Epithelial cell of proximal tubule (primary cell): ENCODE measurements at places on chromosomes 11 and 22.

DNA sequence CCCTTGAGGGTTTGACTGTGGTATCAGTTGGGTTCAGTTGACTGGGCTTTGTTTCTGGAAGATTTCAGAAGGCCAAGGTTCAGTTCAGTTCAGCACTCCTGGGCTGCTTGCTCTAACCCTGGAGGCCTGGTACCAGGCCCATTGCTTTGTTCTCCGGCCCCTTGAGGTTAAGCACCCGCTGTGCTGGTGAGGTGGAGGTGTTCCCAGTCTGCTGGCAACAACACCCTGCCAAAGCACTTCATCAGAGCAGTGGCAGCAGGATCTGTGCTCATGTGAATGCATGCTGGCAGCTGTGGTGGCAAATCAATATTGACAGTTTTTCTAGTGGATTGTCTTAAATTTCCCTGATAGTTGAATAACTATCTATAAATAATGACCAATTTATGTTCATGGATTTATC, 3.8 kb upstream of the SCGB1D1 start:
- DNase-seq, result no peak

DNA sequence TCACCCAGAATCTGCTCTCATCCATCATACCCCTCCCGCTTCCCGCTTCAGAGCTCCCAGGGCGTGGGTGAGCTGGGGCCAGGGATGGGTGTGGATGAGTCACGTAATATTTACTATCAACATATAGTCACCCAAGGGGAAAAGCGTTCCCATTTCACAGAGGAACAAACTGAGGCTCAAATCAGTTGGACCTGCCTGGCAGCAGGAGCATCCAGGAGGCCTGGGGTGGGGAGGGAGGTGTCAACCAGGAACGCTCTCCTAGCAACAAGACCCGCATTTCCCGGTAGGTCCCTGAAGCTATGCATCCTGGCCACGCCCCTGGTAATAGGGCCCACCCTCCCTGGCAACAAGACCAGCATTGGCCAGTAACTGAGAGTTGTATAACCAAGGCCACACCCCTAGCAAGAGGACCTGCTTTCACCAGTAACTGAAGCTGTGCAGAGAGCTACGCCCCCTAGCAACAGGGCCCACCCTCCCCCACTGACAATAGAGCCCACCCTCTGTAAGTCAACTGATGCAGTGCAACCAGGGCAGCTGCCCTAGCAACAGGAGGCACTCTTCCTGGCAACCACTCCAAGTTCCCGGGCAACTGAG, 32.7 kb upstream of the TXNRD2 start:
- DNase-seq, result no peak

GRCh38 chr22:49321477-49322055, 506.1 kb downstream of the BRD1 start:
- DNase-seq, result no peak

- DNase-seq, result no peak
Observed at GRCh38 chr11:64857485-64857884, 13.0 kb upstream of the CDC42BPG start.

GRCh38 chr11:112999520-112999919, 38.3 kb downstream of the NCAM1 start:
- no peak for DNase-seq

- no peak for DNase-seq
Observed at GRCh38 chr11:12448131-12448939, 71.0 kb downstream of the PARVA start.

DNA sequence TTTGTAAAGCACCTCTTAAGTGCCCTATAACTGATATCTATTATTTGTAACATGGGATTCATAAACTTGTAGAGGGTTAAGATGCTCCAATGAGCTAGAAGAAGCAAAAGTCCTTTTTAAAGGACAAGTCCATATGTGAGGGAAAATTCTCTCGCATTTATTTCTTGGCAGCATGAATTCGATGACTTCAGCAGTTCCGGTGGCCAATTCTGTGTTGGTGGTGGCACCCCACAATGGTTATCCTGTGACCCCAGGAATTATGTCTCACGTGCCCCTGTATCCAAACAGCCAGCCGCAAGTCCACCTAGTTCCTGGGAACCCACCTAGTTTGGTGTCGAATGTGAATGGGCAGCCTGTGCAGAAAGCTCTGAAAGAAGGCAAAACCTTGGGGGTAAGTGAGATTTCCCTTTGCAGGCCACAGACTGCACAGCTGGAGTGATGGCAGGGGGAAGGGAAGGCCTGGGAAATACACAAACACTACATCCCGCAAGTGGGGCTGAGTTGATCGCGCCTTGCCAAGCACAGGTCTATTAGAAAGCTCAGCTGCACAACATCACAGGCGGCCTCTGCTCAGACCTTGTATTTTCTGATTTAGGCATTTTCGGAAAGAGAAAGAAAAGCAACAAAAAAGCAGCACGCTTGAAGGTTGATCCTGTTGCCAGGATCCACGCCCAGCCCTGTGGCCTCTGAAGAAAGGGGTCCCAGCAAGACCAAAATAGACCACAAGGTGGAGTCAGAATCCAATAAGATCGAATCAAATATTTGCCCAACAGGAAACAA, 1.5 kb downstream of the MS4A8 start:
- no peak for DNase-seq

DNA sequence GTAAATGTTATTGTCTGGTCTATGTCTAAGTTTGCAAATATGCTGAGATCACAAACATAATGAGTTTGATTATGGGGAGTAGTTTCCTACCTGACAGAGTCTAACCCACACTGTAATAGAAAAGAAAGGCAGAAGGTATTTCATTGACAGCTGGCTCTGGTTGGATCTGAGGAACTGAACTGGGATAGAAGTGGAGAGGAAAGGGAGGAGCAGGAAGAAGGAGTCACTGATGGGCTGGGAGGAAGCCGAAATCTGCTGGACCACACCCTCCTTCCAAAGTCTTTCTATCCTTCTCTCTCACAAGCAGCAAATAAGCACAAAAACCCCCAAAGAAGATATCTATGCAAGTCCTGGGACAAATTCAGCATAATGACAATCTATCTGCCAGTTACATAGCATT, 11.7 kb downstream of the BLID start:
- no peak for DNase-seq

DNA sequence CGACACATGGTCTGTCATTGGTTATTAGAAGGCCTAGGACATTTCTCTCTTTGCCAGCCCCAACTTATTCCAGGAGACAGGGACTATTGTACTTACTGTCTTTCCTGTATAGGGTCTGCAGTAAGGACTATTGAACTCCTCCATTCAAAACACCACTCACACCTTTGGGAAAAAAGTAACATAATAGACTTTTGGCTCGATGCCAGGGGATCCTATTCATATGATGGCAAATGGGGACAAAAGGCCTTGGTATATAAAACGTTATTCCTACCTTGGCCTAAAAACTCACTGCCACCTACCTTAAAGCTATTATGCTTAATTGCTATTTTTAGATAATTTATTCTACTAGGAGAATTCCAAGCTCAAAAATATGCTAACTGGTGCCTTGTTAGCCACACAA, 6.3 kb upstream of the NDUFC2 start:
- no peak for DNase-seq

DNA sequence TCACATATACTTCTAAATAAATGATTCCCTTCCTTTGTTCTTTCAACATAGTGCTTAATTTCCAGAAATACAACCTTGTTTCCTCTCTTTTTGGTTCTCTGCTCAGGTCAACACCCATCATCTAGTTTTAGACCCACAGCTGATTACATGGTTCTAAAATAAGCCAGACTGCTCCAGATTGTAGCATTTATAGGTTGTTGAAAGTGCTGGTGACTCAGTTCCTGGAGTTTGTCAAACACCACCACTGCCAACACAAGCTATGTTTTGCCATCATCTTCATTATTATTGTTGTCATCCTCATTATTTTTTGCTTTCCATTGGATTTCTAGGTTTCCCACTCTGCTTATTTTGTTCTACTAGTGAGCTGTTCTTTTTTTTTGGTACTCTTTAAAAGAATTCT, 22.3 kb upstream of the MMP20 start:
- no peak for DNase-seq

GRCh38 chr11:128933481-128934178, 9.0 kb downstream of the TP53AIP1 start:
- DNase-seq, result no peak

DNA sequence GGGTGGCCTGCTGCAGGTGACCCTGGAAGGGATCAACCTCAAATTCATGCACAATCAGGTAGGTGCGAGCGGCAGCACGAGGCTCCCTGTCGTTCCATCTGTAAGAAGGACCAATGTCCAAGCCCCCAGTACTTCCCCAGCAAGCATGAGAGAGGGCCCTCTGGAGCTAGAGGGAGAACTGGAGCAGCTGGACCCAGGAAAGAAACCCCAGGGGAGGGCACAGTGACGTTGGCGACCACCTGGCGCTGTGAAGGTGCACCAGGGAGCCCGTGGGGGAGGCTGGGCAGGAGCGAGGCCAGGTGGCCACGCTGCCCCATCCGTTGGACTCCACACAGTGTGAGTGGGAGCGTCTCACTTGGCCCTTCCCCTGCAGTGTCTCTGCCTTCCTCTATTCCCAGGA, 28.0 kb downstream of the MYBPC3 start:
- DNase-seq, result no peak

GRCh38 chr22:44254811-44255210, 57.9 kb downstream of the SHISAL1 start:
- DNase-seq, result no peak

GRCh38 chr11:2928605-2929530, at the start of gene PHLDA2:
TSS of gene PHLDA2 (minus strand) at chr11:2929420. CDS start at chr11:2929364, 56 bp downstream.
- DNase-seq, result no peak

DNA sequence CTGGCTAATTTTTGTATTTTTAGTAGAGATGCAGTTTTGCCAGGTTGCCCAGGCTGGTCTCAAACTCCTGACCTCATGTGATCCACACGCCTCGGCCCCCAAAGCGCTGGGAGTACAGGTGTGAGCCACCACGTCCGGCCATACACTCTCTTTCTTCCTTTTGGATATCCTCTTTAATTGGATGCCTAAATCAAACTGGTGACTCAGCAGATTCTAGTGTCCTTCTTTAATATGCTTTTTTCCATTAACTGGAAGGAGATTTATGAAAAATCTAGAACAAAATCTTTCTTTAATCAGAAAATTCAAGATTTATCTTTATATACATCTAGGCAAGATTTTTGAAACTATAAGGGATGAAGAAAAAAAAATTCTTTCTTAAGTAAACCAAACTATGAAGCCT, 969.3 kb upstream of the CCDC90B start:
- DNase-seq, result no peak

- no peak for DNase-seq
Observed at GRCh38 chr11:61890529-61891330, 615 bp downstream of the FADS3 start.

GRCh38 chr11:62456630-62457029, 37.8 kb downstream of the SCGB1A1 start:
- DNase-seq, result no peak

DNA sequence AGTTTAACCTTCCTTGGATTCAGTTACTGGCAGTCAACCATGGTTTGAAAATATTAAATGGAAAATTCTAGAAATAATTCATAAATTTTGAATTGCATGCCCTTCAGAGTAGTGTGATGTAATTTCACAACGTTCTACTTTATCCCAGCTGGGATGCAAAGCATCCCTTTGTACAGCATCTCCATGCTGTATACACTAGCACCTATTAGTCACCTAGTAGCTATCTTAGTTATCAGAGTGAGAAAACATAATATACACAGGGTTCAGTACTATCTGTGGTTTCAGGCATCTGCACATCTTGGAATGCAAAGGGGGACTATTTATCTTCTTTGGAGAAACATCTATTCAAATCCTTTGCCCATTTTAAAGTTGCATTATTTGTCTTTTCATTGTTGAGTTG, 30.8 kb downstream of the CBL start:
- DNase-seq, result no peak

DNA sequence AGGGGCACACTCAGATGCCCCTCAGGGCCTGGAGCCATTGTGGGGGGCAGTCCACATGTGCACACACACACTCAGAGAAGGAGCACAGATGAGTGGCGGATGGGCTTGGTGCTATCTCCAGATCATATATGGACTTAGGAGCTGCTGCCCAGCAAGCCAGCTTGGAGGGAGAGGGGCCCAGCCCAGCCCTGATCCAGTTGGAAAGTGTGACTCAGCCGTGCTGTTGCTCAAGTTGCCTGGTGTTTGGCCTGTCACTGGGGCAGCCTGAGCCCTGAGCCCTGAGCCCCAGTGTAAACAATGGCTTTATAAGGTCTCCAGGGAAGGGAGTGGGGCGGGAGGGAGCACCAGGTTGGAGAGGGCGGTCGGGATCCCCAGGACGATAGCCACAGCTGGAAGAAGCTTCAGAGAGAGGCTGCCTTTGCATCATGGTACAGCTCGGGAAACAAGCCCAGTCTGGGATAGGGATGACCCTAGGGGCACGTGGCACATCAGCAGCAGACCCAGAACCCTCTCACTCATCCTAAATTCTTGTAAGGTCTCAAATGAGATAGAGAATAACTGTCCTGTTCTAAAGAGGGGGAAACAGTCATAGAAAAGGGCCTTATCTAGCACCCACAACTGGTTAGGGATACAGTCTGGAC, 4.8 kb downstream of the SELENOM start:
- DNase-seq, result no peak

DNA sequence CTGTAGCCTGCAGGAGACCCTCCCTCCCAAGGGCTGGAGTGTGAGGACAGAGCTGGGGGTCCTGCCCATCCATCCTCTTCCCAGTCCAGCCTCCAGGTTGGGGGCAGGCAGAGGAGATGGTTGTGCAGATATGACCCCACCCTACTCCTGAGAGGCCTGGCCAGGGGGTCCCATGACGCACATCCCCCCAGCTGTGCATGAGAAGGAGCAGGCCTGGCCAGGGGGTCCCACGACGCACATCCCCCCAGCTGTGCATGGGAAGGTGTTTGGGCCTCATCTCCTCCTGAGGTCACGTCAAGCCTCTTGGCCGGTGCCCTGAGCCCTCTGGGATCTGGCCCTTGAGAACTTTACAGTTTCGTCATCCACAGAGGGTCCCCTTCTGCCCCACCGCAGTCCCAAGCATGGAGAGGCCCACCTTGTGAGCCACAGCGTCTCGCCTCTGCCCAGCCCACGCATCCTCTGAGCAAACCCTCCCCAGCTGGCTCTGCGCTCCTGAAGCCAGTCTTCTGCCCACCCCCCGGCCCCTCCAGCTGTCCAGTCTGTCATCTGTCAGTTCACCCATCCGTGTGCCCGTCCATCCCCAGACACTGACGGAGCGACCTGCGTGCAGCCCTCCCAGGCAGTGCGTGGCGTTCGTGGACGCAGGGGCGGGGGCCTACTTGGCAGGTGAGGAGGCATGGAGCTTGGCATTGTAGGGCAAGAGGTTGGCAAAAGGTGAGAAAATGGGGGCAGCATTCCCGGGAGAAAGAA, 2.3 kb downstream of the ANO9 start:
- no peak for DNase-seq

DNA sequence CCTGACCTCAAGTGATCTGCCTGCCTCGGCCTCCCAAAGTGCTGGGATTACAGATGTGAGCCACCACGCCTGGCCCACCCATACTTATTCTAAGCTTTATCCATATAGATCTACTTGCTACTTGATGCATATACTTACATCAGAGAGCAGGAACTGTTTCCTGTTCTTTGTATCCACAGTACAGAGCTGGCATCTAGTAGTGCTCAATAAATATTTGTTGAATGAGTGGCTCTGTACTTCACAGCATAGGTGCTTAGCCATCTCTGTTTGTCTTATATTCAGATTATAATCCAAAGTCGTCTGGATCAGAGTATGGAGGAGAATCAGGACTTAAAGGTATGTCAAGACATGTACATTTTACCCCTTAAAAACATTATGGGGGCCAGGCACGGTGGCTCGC, 38.6 kb upstream of the DLAT start:
- DNase-seq, result no peak
